Activated T-helper 2 cell treated with anti-CD3 and anti-CD28 coated beads, Interferon-gamma antibody, Interleukin-2, Interleukin-4, amounts not matched to agents 10 μg/mL and 5 μg/mL and 100 μg/mL, durations not matched to agents 14 hours and 24 hours and 36 hours (primary cell): ENCODE measurements at places on chromosomes 7 and 10.

GRCh38 chr7:156089222-156089621 lies 277.0 kb upstream of the SHH start:
- no peak overlapping the region for H3K4me3 ChIP-seq
- no peaks in the 10 kb centered on the region for H3K4me1 ChIP-seq
- DNase-seq = no peak
- H3K36me3 ChIP-seq = no peaks in the 10 kb centered on the region

DNA sequence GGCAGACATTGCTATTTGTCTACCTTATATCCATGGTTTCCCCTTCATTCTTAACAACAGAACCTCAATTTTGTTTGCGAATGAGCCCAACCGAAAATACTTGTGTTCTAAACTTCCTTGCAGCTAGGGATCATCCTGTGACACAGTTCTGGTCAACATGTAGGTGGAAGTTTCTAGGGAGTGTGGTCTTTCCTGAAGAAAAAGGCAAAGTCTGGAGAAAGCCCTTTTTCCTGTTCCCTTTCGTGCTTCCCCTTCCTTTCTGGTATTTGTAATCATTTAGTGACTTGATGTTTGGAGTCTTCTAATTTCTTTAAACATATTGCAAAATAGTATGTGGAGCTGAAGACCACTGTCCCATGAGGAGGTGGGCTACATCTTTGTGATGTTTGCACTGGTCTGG lies 2.9 kb upstream of the IFRD1 start:
- H3K4me1 ChIP-seq = peaks cover 45% of the 10 kb centered on the region
- peaks cover 6% of the 10 kb centered on the region for H3K36me3 ChIP-seq
- H3K27me3 ChIP-seq = no peaks in the 10 kb centered on the region
- no peak overlapping the region for H3K4me3 ChIP-seq

DNA sequence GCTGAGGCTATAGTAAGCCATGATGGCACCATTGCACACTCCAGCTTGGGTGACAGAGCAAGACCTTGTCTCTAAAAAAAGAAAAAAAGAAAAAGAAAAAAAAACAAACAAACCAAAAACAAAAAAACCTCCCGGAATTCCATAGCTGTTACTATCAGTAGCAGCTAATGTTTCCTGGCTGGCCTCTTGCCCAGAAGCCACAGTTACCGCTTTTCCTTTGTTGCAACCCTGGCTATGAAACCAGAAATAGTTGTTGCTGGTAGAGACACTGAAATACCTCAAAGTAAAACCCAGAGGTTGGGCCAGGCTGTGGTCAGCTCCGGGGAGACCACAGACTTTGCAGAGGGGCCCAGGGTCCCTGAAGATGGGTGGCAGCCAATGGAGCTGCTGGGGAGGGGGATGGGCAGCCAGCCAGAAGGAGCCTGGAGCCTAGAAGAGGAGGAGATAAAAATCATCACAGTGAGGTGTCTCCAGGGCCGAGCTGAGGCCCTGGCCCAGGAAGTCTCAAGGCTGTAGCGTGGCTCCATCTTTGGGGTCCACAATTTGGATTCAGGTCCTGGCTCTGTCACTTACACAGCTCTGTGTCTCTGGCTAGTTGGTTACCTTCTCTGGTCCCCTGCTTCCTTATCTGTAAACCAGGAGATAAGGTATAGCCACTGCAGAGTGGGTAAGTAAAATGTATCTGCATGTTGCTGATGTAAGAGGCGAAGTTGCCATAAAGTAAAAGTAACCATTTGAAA lies 3.4 kb upstream of the CHST12 start:
- no peaks in the 10 kb centered on the region for H3K36me3 ChIP-seq
- H3K4me3 ChIP-seq = peak overlapping the region; percentile 3
- peak overlapping the region; percentile 58 for H3K27ac ChIP-seq
- peaks cover 28% of the 10 kb centered on the region for H3K4me1 ChIP-seq
- no peak for DNase-seq

GRCh38 chr7:44945479-44945878 lies 33.3 kb downstream of the MYO1G start:
- no peak overlapping the region for H3K27ac ChIP-seq
- peaks cover 43% of the 10 kb centered on the region for H3K27me3 ChIP-seq

DNA sequence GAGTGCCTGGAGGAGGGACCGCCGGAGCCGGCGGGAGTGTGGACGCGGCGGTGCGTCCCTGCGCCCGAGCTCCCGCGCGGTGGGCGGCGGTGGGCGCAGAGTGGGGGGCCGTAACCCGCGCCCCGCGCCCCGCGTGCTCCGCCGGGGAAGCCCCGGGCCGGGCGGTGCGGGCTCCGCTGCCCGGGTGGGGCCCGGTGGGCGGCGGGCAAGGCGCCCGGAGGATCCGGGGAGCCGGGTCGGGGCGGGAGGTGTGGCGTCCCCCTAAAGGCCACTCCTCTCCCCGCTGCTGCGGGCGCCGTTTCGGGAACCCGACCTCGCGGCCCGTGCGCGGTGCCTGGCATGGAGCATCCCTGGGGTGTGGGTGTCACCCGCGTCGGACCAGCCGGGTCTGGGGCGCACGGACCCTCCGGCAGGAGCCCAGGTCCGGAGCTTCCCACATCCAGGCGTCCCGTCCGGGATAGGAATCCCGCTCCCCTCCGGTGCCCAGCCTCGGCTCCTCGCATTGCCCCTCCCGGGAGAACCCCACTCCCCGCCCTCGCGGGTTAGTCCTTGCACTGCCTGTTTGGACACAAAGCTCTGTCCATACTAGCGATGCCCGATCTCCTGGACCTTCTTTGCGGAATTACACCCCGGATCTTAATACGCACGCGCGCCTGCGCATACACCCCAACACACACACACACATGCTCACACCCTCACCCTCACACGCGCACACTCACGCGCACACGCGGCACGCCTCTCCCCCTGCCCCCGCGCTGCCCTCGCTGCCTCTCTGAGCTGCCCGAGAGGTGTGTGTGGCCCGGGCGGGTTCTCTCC lies 723 bp downstream of the MTURN start:
- H3K4me1 ChIP-seq = peaks cover 4% of the 10 kb centered on the region
- DNase-seq = peak; percentile 38
- no peaks in the 10 kb centered on the region for H3K36me3 ChIP-seq
- peak overlapping the region; percentile 80 for H3K27ac ChIP-seq
- peak overlapping the region; percentile 86 for H3K4me3 ChIP-seq
- peaks cover 31% of the 10 kb centered on the region for H3K27me3 ChIP-seq
